ENCODE measurements at places on chromosomes 1 and 21.

- no peak for DNase-seq
Measured at GRCh38 chr1:7047866-7048265, 262.6 kb downstream of the CAMTA1 start.

DNA sequence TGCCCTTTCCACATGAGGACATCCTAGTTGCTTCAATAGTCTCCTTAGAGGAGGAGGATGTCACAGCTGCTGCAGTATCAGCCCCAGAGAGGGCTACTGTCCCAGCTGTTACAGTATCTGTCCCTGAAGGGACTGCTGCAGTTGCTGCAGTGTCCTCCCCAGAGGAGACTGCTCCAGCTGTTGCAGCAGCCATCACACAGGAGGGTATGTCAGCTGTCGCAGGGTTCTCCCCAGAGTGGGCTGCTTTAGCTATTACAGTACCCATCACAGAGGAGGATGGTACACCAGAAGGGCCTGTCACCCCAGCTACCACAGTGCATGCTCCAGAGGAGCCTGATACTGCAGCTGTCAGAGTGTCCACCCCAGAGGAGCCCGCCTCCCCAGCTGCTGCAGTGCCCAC lies 78.5 kb upstream of the BMP8A start:
- no peak for DNase-seq

GRCh38 chr1:77313491-77313890 lies 31.7 kb downstream of the AK5 start:
- no peak for DNase-seq

DNA sequence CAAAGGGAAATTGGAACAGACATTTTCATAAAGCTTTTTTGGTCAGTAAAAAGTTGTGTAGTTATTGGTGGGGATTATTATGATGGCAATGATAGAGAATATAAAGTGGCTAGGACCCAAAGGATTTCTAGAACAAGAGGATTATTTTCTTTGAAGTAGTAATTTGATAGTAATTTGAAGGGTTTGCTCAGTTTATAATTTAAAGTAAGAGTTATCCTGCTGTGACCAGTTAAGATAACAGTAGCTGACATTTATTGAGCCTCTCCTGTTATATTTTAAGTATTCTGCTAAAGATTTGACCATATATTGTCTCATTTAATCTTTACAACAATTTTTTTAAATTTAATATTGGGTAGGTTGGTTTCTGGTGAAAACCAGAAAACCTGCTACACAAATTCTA lies 14.7 kb downstream of the CAPZA1 start:
- DNase-seq, result no peak

- no peak for DNase-seq
Measured at GRCh38 chr1:7380712-7381111, 390.4 kb upstream of the VAMP3 start.

GRCh38 chr1:163924041-163924440 lies 602.3 kb downstream of the NUF2 start:
- no peak for DNase-seq

GRCh38 chr1:225447650-225448089 lies 19.8 kb upstream of the LBR start:
- DNase-seq, result peak; percentile 74

GRCh38 chr1:46802081-46802480 lies 3.2 kb downstream of the CYP4B1 start:
- no peak for DNase-seq

GRCh38 chr1:176382163-176382562 lies 80.8 kb upstream of the PAPPA2 start:
- DNase-seq, result no peak

DNA sequence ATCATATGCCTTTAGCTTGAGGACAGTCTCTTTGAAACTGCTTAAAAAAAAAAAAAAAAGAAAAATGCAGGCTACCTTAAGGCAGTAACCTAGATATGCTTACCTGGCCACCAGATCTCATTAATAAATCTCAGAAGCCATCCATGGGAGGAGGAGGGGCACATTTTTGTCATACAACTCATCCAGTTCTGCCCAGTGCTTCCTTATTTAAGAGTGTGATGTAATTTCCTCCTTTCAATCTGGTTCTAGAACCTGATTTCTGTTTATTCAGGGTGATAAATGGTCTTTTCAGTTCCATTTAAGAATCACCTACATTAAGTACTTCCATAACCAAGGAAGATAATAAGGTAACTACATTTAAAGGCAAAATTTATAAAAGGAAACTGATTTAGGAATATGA lies 6.1 kb downstream of the ERRFI1 start:
- no peak for DNase-seq

DNA sequence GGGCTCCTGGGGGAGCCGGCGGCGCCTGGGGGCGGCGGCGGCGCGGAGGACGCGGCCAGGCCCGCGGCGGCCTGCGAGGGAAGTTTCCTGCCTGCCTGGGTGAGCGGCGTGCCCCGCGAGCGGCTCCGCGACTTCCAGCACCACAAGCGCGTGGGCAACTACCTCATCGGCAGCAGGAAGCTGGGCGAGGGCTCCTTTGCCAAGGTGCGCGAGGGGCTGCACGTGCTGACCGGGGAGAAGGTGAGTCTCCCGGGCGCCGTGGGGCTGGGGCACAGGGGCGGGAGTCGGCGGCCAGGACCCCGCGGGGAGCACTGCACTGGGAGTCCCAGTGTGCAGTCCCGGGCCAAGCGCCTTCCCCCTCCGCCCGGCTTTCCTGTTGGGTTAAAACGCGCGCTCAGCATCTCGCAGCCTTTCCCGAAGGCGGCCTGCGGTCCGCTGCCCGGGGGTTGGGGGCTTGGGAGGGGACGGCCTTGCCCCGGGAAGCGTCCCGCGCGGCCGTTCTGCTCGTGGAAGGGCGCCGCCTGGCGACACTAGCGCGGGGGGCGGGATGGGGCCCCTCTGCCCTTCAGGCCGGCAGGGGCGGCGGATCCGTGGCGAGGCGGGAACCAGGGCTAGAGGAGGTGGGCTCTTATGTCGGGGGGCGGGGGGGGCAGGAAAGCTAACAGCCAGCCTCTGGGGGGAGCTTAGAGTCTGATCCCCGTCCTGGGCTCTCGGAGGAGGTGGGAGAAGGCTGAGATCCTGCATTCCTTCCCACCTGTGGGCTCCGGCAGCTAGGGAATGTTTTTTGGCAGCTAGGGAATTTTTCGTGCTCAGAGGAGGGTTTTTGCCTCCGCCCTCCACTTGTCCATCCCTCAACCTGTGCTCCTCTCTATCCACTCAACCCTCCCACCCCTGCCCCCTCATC lies 1.1 kb downstream of the HUNK start:
- DNase-seq, result peak; percentile 70

GRCh38 chr1:246294263-246294662 lies 212.8 kb downstream of the SMYD3 start:
- no peak for DNase-seq

DNA sequence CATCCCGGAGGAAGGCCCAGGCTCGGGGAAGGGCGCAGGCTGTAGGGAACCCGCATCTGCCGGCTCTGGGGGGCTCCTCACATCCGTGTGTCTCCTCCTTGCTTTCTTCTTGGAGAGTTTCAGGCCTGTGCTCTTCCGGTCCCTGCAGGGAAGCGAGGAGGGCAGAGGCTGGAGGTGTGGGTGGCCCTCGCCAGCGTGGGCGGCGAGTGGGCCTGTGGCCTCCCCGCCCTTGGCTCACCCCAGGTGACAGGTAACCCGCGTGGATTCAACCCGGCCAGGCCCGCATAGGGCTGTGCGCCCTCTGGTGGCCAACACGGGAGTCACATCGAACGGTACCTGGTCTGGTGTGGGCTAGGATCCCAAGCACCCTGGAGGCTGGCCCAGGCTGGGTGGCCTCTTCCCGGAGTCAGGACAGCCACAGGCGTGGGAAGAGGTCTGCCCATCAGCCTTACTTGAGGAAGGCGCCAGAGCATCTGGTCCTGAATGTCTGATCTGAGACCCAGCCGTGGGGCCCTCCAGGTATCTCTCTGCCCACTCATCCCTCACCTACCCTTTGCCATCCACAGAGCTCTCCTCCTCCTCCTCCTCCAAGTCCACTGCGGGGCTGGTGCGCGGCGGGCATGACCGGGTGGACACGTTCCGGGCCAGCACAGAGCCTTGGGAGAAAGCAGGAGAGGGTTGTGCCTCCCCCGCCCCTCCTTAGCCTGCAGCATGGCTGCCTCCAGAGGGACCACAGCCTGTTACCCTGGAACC lies 9.6 kb upstream of the TNFRSF25 start:
- peak; percentile 61 for DNase-seq

- no peak for DNase-seq
Measured at GRCh38 chr1:228861832-228862180, 126.5 kb downstream of the RHOU start.

- DNase-seq, result no peak
Measured at GRCh38 chr1:68372487-68372886, 77.3 kb downstream of the RPE65 start.

- no peak for DNase-seq
Measured at GRCh38 chr1:229251185-229251584, 19.7 kb upstream of the RAB4A start.

DNA sequence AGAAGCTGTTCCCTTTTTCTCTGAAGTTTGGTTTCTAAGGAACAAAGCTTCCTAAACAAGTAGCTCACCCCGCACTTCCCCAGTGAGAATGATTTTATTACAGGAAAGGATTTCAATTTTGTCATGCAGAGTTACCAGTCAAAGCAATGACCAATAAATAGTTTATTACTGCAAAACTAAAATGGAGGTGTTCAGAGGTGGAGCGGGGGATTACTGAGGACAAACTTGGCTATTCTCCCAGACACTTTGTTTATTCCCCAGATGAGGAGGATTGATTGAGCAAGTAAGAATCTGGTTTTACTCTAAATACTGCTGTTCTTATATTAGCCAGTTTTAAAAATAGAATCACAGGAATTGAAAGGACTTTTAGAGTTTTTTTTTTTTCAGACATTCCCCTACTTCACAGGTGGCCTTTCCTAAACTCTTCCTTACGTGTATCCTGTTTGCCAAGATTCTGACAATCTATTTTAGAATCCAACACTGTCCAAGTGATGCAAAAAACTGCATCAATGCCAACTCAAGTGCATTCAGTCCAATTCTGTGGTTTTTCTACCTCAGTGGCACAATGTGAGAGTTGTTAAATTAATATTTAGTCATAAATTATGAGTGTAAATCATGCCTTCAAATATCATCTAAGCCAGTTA lies 136.1 kb downstream of the TNFSF18 start:
- DNase-seq, result no peak

DNA sequence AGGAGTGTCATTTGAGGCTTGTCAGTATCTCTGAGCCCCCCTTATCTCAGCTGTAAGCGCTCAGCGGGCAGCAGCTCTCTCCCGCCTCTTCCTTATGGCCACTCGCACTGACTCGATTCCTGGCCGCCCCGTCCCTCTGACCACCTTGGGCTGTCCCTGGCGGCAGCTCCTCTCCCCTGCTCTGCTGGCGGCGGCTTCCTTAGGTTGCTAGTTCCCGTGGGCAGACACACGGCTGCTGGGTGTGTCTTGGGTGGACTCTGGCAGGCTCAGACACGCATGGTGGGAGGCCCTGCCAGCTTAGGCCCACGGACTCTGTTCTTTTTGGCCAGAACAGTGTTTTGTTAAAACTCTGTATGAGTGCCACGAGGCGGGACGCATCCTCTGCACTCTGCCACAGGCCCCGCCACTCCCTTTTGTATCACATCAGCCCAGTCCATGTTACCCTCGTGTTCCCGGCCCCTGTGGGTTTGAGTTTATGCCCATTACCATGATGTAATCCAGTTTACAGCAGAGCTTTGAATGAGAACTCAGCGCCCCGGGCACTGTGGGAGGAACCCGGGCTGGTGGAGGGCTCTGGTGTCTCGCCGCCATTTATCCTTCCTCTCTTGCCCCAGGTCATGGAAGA lies 45.9 kb downstream of the COQ8A start:
- no peak for DNase-seq

DNA sequence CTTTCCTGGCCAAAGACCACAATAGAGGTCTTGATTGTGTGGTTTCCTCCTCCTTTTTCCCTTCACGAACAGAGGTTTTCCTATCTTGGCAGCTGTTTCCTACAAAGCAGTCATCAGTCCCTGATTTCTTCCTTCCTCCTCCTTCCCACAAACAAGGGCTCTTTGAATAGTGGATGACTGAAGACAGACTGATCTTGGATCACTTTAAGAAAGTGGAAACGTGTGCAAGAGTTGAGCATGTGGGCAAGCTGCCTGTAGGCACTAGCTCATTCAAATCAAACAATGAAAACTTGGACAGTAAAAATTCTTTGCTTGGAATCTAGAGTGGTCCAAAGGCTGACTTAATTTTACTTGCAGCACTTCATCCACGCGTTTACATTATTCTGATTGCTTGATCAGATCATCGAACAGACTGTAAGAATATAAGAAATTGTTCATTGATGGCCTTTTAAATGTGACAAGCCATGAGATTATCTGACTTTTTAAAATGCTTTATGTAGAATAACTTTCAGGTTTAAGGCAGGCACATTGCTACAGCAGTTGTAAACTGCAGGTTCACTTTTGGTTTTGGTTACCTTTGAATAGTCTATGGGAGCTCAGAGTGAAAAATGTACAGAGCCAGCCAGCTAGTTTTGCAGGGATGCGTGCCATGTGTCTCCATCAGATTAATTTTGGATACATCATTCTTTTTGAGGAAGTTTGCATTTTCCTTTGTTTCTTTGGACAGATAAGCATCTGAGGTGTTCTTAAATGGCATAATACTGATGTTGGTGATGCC lies 34.4 kb downstream of the ADGRL2 start:
- DNase-seq, result no peak

- DNase-seq, result no peak
Measured at GRCh38 chr1:36494971-36495370, 12.3 kb upstream of the CSF3R start.

- no peak for DNase-seq
Measured at GRCh38 chr1:212777151-212777550, 14.4 kb downstream of the NSL1 start.

Data from ovary (tissue), 10 donors.